ENCODE measurements at places on chromosomes 5 and 9.

- DNase-seq = no peak
These were observed 180.5 kb downstream of the RAB3C start for GRCh38 chr5:58763390-58763789.

DNA sequence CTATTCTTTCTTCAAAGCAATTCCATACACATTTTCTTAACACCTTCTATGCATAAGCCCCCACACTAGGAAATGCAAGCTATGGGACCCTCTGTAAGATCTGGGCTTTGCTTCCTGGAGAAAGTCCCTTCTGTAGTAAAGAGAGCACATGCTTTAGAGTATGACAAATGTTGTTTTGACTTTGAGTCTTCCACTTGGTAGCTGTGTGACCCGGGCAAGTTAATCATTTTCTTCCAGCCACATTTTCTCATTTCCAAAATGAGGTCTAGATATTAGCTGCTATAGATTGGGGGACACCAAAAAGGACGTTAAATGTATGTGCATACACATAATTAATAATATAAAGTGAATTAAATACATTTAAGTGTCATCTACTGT is 334.0 kb downstream of the NFIB start:
- DNase-seq = peak; percentile 67

DNA sequence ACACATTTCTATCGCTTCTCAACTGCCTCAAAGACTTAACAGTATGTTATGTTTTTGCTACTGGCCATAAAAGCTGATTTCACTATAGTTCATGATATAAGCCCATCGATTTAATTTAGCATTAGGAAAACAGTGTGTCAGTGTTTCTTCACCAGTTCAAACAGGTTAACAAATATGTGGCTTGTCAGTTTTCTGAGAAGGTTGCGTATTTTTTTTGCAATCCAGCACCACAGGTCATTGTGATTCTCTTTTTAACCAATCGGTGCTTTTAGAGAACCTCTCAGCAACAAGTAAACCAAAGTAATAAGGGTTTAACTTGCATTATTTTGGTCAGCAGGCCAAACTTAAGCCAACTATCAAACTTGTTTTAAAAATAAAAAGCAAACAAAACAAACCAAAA is 409.6 kb downstream of the NFIB start:
- no peak for DNase-seq

DNA sequence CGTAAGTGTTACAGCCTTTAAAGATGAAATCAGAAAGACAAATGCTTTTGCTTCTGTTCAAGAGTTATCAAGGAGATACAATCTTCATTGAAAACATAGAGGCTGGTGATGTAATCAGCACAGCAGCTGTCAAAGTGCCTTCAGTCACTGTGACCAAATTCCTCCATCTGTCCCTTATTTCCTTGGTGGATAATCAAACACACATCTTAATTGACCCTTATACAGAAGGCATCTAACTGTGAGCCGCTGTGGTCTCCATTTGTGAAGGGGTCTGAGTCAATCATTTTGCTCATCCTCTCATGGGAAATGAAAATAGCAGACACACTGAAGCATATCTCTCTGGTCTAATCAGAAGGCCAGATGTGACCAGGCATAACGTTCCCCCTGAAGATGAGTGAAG is 130.1 kb upstream of the TLR4 start:
- DNase-seq = no peak

- DNase-seq = no peak
These were observed 555.3 kb upstream of the PTGER4 start for GRCh38 chr5:40124367-40124766.

GRCh38 chr5:148861088-148861487 is 34.7 kb downstream of the ADRB2 start:
- DNase-seq = no peak

- DNase-seq = peak; percentile 76
These were observed 161.4 kb downstream of the CD180 start for GRCh38 chr5:67035098-67035740.

GRCh38 chr9:134951461-134951860 is 33.7 kb upstream of the FCN1 start:
- DNase-seq = no peak

DNA sequence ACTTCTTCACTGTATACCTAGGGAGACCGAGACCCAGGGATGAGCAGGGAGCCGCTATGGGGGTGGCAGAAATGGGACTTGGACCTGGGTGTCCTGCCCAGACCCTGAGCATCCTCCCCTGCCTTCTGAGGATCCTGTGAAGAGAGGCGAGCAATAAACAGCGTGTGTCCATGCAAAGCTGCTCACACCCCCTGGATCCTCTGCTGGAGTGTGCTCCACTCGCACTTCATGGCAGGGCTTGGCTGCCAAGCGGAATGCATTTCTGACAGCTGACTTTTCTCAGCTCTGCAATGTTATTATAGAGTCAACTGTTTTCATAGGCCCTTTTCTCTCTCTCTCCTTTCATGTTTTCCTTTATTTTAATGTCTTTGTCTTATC is 31.0 kb upstream of the ALDH1B1 start:
- DNase-seq = no peak

- no peak for DNase-seq
These were observed 8.5 kb upstream of the CSNK1A1 start for GRCh38 chr5:149559706-149560105.

GRCh38 chr5:76608833-76609232 is 14.4 kb downstream of the F2RL2 start:
- peak; percentile 17 for DNase-seq

GRCh38 chr5:7980881-7981280 is 111.9 kb downstream of the MTRR start:
- DNase-seq = no peak

DNA sequence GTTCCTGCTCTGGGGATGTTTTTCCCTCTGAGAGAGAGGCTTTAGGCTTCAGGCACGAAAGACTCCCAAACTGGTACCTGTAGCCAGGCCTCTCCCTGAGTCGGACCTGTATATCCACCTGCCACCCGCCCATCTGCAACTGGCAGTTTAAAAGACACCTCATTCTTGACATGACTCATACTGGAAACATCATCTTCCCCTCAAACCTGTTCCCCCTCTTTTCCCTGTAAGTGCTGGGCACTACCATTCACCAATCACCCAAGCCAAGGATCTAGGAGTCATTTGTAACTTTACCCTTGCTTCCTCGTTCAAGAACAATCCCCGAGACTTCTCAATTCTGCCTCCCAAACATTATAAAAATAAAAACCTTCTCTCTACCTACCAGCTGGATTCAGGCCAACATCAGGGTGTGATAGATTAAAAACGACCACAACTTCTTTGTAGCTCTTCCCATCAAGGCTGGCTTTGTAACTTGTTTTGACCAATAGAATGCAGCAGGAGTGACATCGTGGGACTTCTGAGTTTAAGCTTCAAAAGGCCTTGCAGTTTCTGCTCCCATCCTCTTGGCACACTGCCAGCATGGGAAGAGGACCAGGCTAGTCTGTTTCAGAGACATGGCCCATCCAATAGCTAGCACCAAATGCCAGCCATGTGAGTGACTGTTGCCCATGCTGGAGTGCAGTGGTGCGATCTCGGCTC is 1.8 kb upstream of the WDR31 start:
- peak; percentile 43 for DNase-seq

GRCh38 chr9:98314381-98315066 is 59.1 kb upstream of the TBC1D2 start:
- peak; percentile 96 for DNase-seq

- DNase-seq = no peak
These were observed 730.4 kb downstream of the EFNA5 start for GRCh38 chr5:106940301-106940846.

DNA sequence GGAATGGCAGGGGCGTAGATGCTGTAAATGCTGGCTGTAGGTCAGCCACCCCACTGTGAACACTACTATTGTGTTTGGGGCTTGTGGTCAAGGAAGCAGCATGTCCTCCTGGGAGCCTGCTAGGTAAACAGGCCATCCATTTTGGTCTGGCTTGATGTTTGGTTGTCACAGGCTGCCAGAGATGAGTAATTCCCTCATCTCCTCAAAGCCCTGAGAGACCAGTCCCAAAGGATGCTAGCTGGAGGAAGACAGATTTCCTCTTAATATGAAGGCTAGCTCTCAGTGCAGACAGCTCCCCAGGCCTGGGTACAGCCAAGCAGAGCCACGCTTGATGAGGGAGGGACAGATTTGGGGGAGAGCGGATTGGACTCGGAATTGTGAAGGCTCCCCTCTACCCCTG is 72.5 kb upstream of the MAP1B start:
- DNase-seq = no peak

- DNase-seq = peak; percentile 70
These were observed 10.4 kb downstream of the LRRC8A start for GRCh38 chr9:128892221-128892921.

- DNase-seq = peak; percentile 63
These were observed 48.1 kb downstream of the POC5 start for GRCh38 chr5:75668977-75669689.

- DNase-seq = no peak
These were observed 209.7 kb downstream of the CAAP1 start for GRCh38 chr9:26682796-26683496.

DNA sequence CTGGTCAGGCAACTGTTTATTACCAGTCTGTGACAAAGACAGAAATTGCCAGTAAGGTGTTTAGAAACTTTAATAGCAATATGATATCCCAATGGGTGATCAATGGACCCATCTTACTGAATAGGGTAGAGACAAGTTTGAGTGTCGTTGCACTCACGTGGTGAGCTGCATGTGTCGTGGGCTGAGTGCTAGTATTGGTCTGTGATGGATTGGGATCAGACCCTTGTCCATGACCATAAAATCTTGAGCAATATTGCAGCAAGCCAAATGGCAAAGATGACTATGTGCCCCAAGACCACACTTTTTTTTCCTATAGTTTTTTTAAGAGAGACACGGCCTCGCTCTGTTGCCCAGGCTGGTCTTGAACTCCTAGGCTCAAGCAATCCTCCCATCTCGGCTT is 114.5 kb downstream of the PALM2AKAP2 start:
- DNase-seq = no peak

All from renal cortical epithelial cell (primary cell).